ENCODE measurements at places on chromosomes 3 and 15.
A peak's percentile ranks its signal among the peaks of the same experiment; 100 is the strongest.

DNA sequence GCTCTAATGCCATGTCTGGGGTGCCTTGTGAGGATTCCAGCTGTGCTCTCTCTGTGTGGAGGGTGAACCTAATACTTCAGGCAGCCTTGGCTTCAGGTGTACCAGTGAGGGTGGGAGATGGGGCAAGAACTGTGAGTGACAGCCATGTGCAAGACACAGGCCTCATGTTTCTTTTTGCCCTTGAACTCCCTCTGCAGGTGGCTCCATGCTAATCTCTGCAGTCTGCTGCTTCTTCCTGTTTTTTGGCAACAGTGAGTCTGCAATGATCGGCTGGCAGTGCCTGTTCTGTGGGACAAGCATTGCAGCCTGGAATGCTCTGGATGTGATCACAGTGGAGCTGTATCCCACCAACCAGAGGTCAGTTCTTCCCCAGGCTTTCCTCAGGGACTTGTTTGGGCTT is 189.3 kb downstream of the SV2B start:
- DNase-seq, result no peak

DNA sequence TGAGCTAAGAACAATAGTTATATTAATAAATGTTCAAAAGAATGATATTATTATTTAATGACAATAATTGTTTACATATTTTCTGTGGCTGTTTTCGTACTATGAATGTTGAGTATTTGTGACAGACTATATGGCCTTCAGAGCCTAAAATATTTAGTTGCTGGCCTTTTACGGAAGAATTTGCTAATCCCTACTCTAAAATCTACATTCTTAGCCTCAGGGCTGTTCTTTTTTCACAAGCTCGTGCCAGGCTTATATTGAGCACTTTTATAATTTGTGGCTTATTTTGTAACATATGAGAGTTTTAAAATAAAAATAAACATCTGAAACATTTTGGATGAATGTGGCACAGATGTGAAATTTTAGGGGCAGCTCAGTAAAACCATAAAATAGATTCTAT is 79.9 kb downstream of the KCNH8 start:
- DNase-seq, result no peak

- DNase-seq, result no peak
Measured at GRCh38 chr3:190166948-190167347, 46.3 kb upstream of the P3H2 start.

- peak; percentile 24 for DNase-seq
Measured at GRCh38 chr15:45402955-45403877, 24.9 kb upstream of the GATM start.

DNA sequence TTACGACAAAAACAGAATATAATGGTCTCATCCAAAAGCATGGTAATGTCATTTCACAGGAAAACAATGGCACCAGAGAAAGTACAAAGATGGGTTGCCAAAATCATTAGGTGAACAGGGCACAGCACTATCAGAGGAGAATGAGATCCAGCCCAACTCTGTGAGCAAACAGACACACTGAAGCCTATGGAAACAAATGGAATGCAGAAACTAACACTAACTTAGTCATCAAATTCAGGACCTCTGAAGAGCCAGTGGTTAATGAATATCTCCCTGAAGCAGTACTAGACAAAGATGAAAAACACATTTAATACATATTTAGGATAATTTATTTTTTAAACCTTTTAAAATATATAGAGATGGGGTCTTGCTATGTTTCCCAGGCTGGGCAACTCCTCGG is 14.6 kb upstream of the RPS17 start:
- no peak for DNase-seq

DNA sequence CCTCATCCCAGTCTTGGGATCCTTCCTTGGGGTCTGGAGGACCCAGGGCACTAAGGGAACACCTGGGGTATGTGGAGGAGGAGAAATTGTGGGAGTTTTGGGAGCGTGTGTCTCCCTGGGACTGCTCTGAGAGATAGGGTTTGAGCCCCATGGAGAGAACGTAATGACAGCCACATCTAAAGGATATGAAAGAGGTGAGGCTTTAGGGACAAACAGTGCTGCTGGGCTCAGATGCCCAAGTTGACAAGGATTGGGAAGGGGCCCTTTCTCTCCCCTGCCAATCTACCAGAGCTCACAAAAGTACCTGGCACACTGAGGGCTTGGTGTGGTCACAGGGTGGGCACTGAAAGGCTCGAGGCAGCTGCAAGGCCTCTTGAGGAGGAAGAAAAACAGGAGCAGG is 13.3 kb upstream of the STARD5 start:
- no peak for DNase-seq

DNA sequence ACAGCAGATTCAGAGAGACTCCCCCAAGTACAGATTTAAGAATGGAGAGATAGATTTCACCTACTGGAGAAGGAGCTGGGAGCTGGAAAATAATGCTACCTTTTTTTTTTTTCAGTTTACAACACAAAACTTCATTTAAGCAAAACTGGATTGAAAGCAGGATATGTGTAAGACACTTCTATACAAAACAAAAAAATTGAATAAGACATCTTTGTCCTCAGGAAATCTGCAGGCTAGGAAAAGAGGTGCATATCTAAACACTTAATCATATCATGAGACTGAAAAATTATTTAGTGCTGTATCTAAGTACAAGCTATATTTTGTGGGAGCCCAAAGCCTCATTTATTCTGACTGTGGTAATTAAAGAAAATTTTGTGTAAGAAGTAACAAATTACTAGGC is 516.1 kb downstream of the ZIC1 start:
- no peak for DNase-seq

GRCh38 chr15:80234883-80235282 is 17.1 kb downstream of the CTXND1 start:
- DNase-seq, result peak; percentile 44

GRCh38 chr3:113265231-113265630 is 53.9 kb downstream of the BOC start:
- no peak for DNase-seq

- no peak for DNase-seq
Measured at GRCh38 chr15:63029676-63030075, 12.9 kb upstream of the TPM1 start.

GRCh38 chr3:42892807-42893206 is 13.1 kb upstream of the ZNF662 start:
- no peak for DNase-seq

DNA sequence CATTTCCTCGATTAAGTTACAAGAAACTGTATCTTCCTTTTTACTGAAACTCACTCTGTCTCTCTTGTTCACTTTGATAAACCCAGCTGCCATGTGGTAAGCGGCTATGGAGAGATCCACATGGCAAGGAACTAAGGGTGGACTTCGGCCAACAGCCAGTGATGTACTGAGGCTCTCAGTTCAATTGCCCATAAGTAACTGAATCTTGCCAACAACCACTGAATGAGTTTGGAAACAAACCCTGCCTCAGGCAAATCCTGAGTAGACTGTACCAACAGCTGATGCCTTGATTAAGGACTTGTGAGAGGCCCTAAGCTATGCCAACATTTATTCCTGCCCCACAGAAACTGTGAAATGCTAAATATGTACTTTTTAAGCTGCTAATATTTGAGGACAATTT is 433.5 kb downstream of the PLOD2 start:
- DNase-seq, result no peak

GRCh38 chr3:62525281-62525680 is 151.9 kb upstream of the FEZF2 start:
- DNase-seq, result no peak

DNA sequence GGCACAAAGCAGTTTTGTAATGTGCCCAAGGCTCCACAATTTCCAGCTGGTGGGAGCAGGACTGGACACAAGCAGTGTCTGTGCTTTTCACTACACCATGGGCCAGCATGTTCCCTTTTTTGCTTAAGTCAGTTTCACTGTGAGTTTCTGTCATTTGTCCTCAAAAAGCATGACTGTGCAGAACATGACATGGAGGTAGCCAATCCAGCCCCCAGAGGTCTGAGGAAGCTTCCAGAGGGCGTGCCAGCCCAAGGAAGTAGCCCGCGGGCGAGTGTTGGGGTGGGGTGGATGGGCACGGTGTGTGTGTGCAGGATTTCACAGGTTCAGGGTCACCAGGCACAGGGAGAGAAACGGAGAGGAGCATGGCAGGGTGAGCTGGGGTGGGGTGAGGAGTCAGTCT is 8.0 kb upstream of the EEFSEC start:
- no peak for DNase-seq

- DNase-seq, result no peak
Measured at GRCh38 chr3:194620196-194620595, 13.0 kb downstream of the TMEM44 start.

- DNase-seq, result no peak
Measured at GRCh38 chr15:66957431-66957720, 108.0 kb upstream of the SMAD3 start.

DNA sequence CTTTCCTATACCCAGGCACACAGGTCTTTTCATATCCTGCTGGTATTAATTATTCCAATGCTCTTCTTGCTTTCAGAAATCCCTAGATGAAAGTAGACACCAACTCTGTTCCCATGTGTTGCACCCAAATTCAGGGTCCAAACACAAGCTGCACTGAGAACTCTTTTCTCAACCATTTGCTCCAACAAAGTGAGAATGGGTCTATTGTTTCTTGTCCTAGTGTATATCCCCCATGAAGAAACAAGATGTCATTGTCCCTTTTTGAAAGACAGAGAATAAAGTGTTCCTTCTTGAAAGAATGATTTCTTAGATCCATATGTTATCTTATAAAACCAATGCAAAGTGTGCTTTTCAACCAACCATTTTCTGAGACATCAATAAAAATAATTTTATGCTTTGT is 353.7 kb downstream of the CNTN6 start:
- DNase-seq, result no peak

GRCh38 chr15:52016316-52016715 is 2.7 kb upstream of the MAPK6 start:
- DNase-seq, result no peak

GRCh38 chr3:140843656-140844055 is 98.0 kb upstream of the SLC25A36 start:
- DNase-seq, result no peak

- no peak for DNase-seq
Measured at GRCh38 chr15:95880630-95881029, 449.9 kb upstream of the NR2F2 start.

GRCh38 chr3:103105206-103105605 is 670.4 kb downstream of the ZPLD1 start:
- no peak for DNase-seq

DNA sequence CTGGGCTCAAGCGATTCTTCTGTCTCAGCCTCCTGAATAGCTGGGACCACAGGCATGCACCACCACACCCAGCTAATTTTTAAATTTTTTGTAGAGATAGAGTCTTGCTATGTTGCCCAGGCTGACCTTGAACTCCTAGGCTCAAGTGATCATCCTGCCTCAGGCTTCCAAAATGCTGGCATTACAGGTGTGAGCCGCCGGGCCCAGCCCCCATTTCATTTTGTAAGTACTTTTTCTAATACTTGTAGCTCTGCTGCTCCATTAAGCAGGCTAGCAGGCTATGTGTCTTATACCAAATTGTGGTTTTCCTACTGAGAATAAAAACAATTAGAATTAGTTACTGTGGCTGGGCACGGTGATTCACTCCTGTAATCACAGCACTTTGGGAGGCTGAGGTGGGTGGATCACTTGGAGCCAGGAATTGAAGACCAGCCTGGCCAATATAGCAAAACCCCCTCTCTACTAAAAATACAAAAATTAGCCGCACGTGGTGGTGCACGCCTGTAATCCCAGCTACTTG is 22.4 kb downstream of the NIPA1 start:
- no peak for DNase-seq

DNA sequence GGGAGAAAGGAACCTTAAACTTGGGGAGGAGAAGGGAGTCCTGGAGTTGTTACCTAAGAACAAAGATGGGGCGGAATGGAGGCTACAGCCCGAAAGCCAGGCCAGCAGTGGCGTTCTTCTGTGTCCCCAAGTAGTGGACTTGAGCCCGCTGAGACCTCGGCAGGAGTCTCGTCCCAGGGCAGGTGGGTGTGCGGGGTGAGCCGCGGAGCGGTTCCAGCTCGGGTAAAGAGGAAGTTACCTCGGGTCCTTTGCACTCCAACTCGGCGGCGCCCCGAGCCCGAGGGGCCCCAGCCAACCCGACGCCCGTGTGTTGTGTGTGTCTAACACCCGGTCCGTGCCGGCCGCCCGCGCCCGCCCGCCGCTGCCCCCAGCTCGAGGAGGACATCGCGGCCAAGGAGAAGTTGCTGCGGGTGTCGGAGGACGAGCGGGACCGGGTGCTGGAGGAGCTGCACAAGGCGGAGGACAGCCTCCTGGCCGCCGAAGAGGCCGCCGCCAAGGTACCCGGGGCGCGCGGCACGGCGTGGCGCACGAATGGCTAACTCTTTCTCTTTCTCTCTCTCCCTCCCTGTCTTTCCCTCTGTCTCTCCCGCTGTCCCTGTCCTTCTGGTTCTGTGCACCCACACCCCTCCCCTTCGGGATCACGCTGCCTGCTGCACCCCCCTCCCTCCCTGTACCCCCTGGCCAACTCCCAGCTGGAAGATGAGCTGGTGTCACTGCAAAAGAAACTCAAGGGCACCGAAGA is 959 bp downstream of the TPM1 start:
- DNase-seq, result no peak

GRCh38 chr3:71456156-71456555 is 127.4 kb downstream of the FOXP1 start:
- no peak for DNase-seq

GRCh38 chr15:82742134-82742533 is 32.5 kb upstream of the AP3B2 start:
- no peak for DNase-seq

GRCh38 chr3:184757022-184757651 is 45.3 kb upstream of the MAGEF1 start:
- DNase-seq, result no peak

DNA sequence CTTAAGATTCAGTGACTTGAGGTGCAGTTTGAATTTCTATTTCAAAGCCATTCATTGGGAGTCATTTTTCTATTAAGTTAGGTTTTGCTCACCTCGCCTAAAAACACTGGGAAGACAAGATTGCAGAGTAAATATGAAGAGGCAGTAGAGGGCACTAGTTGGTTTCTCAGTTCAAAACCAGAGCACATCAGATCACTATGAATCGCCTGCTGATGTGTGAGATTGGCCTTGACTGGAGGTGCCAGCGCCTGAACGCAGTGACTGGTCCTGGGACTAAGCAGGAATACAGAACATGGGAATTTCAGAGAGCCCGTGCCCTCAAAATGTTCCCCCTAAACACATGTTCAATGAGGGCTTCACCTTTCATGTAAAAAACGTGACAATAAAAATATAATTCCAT is 229.0 kb downstream of the ITPR1 start:
- no peak for DNase-seq

- DNase-seq, result no peak
Measured at GRCh38 chr15:60391722-60392315, 6.0 kb downstream of the ANXA2 start.

DNA sequence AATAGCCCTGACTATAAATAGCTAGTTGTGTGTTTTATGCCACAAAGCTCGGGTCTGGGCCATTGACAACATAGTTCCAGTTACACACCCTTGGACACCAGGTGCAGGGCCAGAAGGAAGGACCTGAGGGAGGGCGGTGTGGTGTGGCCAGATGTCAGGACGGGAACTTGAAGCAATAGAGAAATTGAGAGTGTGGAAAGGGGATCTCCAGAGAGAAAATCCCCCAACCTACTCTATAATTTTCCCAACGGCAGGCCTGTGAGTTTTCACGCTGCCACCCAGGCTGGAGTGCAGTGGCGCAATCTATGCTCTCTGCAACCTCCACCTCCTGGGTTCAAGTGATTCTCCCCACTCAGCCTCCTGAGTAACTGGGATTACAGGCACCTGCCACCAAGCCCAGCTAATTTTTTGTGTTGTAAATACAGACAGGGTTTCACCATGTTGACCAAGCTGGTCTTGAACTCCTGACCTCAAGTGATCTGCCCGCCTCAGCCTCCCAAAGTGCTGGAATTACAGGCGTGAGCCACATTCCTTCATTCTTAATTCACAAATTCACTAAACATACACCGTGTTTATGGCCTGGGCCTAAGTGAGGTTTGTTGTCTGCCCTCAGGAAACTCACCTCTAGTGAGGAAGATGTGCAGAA is 70.8 kb upstream of the KLF13 start:
- no peak for DNase-seq

Data from stimulated activated CD4-positive, alpha-beta T cell treated with anti-CD3 and anti-CD28 coated beads, Interleukin-2, amount 100 ng/mL, for 48 hours (primary cell).